ENCODE measurements at places on chromosomes 12 and 14. TPM values are rescaled to one million over a fixed set of nuclear protein-coding genes. Genes with fewer than 3 reads are reported as not detected.

The USP44 gene
- 3.4 TPM for total RNA-seq

The GPHN gene
- total RNA-seq = 15.9 TPM

GRCh38 chr14:23078692-23079116 is 16.2 kb downstream of the ACIN1 start:
- no peaks in the 10 kb centered on the region for H3K4me1 ChIP-seq
- no peak overlapping the region for H3K27ac ChIP-seq
- no peak overlapping the region for H3K4me3 ChIP-seq
- DNase-seq = peak; percentile 46

The WNT5B gene
- 38.8 TPM for total RNA-seq

The GLS2 gene
- total RNA-seq = 0.09 TPM

- H3K27ac ChIP-seq = no peak overlapping the region
- no peaks in the 10 kb centered on the region for H3K27me3 ChIP-seq
- DNase-seq = no peak
Measured at GRCh38 chr14:55754471-55754870, 174.5 kb downstream of the KTN1 start.

DNA sequence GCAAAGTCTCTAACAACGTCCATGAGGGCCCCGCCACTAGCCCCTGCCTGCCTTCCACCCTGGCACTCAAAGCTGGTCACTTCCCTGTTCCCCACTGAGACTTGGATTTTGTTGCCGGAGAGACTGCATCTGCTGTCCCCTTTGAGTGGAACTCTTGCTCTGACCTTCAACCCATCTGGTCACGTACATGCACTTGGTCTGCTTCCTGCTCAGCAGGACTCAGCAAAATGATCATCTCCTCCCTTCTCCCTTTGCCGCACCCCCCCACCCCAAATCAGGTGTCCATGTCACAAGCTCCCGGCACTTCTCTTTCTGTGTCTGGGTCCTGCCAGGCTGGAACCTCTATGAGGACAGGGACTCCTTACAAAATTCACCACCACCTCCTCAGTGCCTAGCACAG is 180.9 kb downstream of the CHST11 start:
- peaks cover 9% of the 10 kb centered on the region for H3K27me3 ChIP-seq
- DNase-seq = peak; percentile 22
- H3K36me3 ChIP-seq = no peaks in the 10 kb centered on the region
- peaks cover 5% of the 10 kb centered on the region for H3K4me1 ChIP-seq
- no peak overlapping the region for H3K4me3 ChIP-seq

The RAB35 gene
- total RNA-seq = 21.3 TPM

DNA sequence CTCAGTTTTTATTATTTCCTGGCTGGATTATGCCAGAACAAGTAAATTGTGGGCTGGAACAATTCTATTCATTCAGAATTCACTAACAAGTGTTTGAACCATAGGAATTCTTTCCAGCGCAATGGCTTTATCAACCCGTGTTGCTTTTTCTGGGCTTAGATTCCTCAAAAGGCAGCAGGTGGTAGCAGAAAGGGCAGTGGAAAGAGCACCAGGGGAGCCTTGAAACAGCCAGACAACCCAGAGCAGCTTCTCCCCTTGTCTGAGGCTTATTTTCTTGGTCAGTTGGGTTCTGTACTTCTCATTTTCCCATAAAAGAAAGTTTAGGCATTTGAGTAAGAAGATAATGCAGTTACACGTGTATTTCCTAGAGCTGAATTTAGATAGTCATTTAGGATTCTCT is 130.7 kb downstream of the OTOGL start:
- peak overlapping the region; percentile 49 for H3K27ac ChIP-seq
- DNase-seq = peak; percentile 76
- no peaks in the 10 kb centered on the region for H3K27me3 ChIP-seq
- H3K36me3 ChIP-seq = no peaks in the 10 kb centered on the region
- peaks cover 2% of the 10 kb centered on the region for H3K4me1 ChIP-seq

DNA sequence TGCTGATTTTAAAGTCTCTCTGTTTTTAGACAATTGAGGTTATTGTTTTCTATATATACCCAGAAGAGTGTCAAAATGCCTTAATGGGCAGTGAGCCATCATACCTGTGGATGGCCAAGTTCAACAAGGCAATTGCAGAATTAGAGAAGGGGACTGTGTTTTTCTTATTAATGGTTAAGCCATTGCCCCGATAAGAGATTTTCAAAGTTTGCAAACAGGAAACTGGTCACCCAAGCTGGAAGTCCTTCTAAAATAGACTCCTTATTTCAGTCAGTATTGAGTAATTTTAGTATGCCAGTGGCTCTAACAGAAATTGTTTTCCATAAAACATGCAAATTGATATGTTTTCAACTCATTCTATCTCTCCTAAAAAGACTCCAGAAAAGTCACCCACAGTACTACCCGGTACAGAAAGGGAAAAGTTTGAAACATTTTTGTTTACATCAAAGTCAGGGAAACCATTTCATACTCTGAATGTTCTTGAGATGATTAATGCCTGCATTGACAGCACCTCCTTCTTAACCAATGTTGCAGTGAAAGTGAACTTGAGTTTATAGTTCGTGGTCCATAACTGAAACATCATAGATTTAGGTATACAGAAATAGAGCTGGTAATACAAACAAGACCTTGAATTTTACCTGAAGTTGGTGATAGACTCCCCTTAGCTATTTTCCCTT is 191.1 kb downstream of the TMX1 start:
- no peak for DNase-seq

GRCh38 chr12:124767066-124767821 is 96.4 kb downstream of the SCARB1 start:
- peak; percentile 87 for DNase-seq
- peak overlapping the region; percentile 49 for H3K27ac ChIP-seq
- no peaks in the 10 kb centered on the region for H3K36me3 ChIP-seq
- peaks cover 59% of the 10 kb centered on the region for H3K4me1 ChIP-seq
- H3K27me3 ChIP-seq = peaks cover 2% of the 10 kb centered on the region

GRCh38 chr14:30063746-30064145 is 136.1 kb upstream of the PRKD1 start:
- H3K4me1 ChIP-seq = no peaks in the 10 kb centered on the region
- H3K36me3 ChIP-seq = no peaks in the 10 kb centered on the region
- no peaks in the 10 kb centered on the region for H3K27me3 ChIP-seq
- H3K4me3 ChIP-seq = no peak overlapping the region

DNA sequence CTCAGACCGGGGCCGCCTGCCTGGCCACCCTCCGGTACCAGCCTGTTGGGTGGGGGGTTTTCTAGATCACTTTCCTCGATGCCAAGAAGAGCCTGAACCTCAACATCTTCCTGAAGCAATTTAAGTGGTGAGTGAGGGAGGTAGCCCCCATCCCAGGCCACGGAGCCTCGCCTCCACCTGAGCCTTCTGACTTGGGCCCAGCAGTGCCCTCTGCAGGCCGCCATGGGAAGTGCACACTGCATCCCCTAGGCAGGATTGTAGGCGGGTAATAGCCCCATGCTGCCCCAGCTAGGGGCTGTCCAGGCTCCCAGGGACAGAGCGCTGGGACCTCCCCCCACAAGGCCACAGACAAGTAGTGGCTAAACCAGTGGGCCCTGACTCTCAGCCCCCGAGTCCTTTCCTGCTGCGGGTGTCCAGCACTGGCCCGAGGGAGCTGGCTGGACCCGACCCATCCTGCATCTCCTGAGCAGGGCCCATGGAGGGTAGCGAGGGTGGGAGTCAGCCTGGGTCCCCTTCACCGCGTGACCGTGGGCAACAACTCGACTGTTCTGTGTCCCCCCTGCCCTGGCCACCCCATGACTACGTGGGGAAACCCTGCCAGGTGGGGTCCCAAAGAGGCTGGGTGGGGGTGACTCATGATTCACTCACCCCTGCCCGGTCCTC is 15.3 kb upstream of the ADSS1 start:
- H3K27me3 ChIP-seq = no peaks in the 10 kb centered on the region
- DNase-seq = peak; percentile 75
- H3K4me3 ChIP-seq = no peak overlapping the region
- H3K27ac ChIP-seq = no peak overlapping the region
- H3K36me3 ChIP-seq = peaks cover 71% of the 10 kb centered on the region

DNA sequence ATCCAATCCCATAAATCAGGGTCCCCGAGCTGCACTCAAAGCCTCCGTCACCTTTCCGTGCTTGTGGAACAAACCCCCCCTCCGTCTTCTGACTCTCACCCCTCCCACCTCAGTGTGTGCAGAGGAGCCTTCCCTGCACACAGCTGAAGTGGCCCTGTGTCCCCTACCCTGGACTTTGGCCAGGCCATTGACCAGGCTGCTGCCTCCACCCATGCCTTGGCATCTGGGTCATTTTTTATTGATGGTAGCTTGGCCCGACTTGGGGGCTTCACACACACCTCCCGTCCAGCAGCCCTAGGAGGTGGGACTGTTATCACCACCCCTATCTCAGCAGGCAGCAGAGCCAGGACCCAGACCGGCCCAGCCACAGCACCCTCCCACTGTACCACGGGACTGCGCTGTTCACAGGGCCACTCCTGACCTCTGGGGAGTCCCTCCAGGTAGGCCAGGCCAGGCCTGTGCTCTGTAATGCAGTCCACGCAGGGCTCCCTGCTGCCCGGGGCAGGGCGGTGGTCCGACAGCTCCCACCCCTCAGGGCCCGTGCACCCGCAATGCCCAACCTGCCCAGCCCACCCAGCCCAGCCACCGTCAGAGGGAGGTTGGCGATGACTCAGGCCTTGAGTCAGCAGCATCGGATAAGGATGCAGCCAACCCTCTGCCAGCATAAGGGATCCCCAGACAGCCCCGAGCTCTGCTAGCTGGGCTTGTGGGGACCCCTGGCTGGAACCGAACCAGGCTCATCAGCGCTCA is 9.2 kb upstream of the INF2 start:
- H3K27ac ChIP-seq = no peak overlapping the region
- no peak for DNase-seq
- H3K4me1 ChIP-seq = peaks cover 70% of the 10 kb centered on the region
- peaks cover 10% of the 10 kb centered on the region for H3K27me3 ChIP-seq

DNA sequence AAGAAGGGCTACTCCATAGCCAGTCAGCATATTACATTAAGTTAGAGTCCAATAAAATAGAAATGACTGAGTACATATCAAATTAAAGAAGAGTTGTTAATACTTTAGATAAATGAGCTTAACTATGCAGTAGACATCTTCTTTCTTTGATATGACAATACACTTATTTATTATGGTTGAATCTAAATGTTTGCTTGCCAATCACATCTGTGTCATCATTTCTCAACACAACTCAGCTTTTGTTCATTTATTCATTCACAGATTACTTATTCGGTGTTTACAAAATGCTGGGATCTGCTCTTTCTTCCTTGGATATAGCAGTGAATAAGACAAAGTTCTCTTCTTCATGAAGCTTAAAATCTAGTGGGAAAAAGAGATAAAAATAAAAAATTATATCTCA is 614.6 kb upstream of the ATP2B1 start:
- no peaks in the 10 kb centered on the region for H3K36me3 ChIP-seq
- no peaks in the 10 kb centered on the region for H3K4me1 ChIP-seq
- no peak overlapping the region for H3K27ac ChIP-seq
- H3K27me3 ChIP-seq = no peaks in the 10 kb centered on the region

- H3K36me3 ChIP-seq = no peaks in the 10 kb centered on the region
- no peak overlapping the region for H3K4me3 ChIP-seq
- no peak overlapping the region for H3K27ac ChIP-seq
- no peak for DNase-seq
- no peaks in the 10 kb centered on the region for H3K4me1 ChIP-seq
Measured at GRCh38 chr12:77615332-77615731, 215.4 kb upstream of the NAV3 start.

The PTGDR gene
- total RNA-seq = 0.40 TPM

- no peak overlapping the region for H3K4me3 ChIP-seq
- no peaks in the 10 kb centered on the region for H3K27me3 ChIP-seq
- DNase-seq = no peak
- no peak overlapping the region for H3K27ac ChIP-seq
- H3K4me1 ChIP-seq = no peaks in the 10 kb centered on the region
Measured at GRCh38 chr12:26069796-26070195, 55.0 kb downstream of the BHLHE41 start.

GRCh38 chr12:66960704-66961690 is 282.1 kb upstream of the GRIP1 start:
- peak; percentile 7 for DNase-seq
- no peak overlapping the region for H3K4me3 ChIP-seq
- H3K27me3 ChIP-seq = no peaks in the 10 kb centered on the region
- no peak overlapping the region for H3K27ac ChIP-seq
- H3K36me3 ChIP-seq = no peaks in the 10 kb centered on the region
- no peaks in the 10 kb centered on the region for H3K4me1 ChIP-seq

The MANSC4 gene
- not detected for total RNA-seq

DNA sequence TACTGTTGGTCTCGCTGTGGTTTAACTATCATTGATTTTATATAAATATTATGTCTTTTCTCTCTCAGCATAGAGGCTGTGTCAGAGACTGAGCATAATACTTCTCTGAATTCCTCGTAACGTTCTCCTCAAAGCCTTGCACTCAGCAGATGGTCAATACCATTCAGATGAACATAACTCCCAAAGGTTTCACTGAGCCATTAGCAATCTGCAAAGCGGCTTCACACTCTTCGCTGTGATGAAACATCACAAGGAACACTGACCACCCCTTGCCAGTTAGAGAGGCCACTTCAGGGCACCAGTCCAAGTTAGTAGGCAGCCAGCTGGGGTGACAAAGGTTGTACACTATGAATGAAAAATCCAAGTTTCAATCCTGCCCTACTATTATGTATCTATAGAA is 30.1 kb upstream of the STON2 start:
- peaks cover 50% of the 10 kb centered on the region for H3K4me1 ChIP-seq
- DNase-seq = no peak
- no peak overlapping the region for H3K27ac ChIP-seq
- no peak overlapping the region for H3K4me3 ChIP-seq
- peaks cover 7% of the 10 kb centered on the region for H3K27me3 ChIP-seq
- H3K36me3 ChIP-seq = peaks cover 9% of the 10 kb centered on the region

- no peak overlapping the region for H3K4me3 ChIP-seq
- H3K27me3 ChIP-seq = no peaks in the 10 kb centered on the region
- H3K27ac ChIP-seq = no peak overlapping the region
- no peaks in the 10 kb centered on the region for H3K4me1 ChIP-seq
- H3K36me3 ChIP-seq = no peaks in the 10 kb centered on the region
Measured at GRCh38 chr12:76976777-76977382, 88.5 kb downstream of the E2F7 start.

The CLEC7A gene
- total RNA-seq = 1.2 TPM

The WNK1 gene
- 53.6 TPM for total RNA-seq

- H3K27me3 ChIP-seq = no peaks in the 10 kb centered on the region
- DNase-seq = peak; percentile 96
- peak within 1 kb of the TSS; percentile 88 for H3K27ac ChIP-seq
- H3K4me1 ChIP-seq = peaks cover 10% of the 10 kb centered on the region
Measured at GRCh38 chr12:42238240-42239140, at the start of gene YAF2. TSS of gene YAF2 (minus strand) at chr12:42238248. CDS start at chr12:42238180, 68 bp downstream.

The EP400 gene
- 9.0 TPM for total RNA-seq

DNA sequence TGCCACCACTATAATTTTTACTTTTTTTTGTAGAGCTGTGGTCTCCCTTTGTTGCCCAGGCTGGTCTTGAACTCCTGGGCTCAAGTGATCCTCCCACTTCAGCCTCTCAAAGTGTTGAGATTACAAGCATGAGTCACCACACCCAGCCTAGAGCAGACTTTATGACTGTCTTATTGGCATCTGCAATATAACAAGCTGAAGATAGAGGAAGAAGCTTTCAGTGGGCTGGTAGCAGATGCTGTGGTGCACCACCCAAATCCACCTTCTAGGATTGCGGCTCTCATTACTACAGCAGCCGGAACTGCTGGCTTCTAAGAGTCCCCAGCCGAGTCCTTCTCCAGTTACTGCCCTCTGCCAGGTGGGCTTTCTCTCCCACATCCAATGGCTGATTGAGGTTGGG is 7.6 kb upstream of the STK38L start:
- H3K27me3 ChIP-seq = no peaks in the 10 kb centered on the region
- H3K27ac ChIP-seq = no peak overlapping the region
- no peaks in the 10 kb centered on the region for H3K4me1 ChIP-seq
- no peak for DNase-seq
- H3K36me3 ChIP-seq = no peaks in the 10 kb centered on the region
- H3K4me3 ChIP-seq = no peak overlapping the region

Data from muscle of leg (tissue), 16 donors.